Endothelial cell (in vitro differentiated cells): ENCODE measurements at places on chromosomes 12 and 14. TPM values are rescaled to one million over a fixed set of nuclear protein-coding genes. Genes with fewer than 3 reads are reported as not detected.

DNA sequence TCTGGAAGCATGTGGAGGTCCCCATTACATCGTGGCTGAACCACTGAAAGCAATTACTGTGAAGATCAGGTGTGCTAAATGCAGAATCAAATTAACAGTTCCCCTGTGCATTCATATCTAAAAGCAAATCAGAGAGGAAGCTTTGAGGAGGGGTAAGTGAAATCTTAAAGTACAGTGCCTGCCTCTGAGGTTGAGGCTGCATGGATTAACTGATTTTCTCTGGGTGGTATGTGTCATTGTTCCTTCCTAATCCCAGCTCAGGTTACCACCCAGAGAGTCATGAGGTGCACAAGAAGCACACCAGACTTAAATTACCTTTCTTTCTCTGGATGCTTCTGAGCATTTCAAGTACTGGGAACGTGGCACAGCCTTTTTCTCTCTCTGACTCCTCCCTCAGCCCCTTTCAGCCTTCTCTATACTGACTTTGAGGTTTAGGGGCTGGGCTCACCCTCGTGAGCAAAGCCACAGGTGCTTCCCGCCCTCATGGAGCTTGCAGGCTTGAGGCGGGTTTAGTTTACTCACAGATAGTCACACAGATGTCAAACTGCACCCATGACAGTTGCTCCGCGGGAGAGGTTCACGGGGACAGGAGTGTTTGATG, 237.6 kb upstream of the CRY1 start:
- DNase-seq = no peak

- no peak for DNase-seq
Observed at GRCh38 chr14:99363051-99363450, 91.1 kb upstream of the BCL11B start.

GRCh38 chr12:21502164-21502496, 541 bp downstream of the GOLT1B start:
- no peak for DNase-seq

GRCh38 chr12:59999291-59999690, 403.5 kb downstream of the SLC16A7 start:
- DNase-seq = no peak

The LUM gene
- 0.18 TPM for total RNA-seq

- no peak for DNase-seq
Observed at GRCh38 chr12:20585913-20586312, 109.2 kb upstream of the SLCO1C1 start.

The INSM2 gene
- not detected for total RNA-seq

DNA sequence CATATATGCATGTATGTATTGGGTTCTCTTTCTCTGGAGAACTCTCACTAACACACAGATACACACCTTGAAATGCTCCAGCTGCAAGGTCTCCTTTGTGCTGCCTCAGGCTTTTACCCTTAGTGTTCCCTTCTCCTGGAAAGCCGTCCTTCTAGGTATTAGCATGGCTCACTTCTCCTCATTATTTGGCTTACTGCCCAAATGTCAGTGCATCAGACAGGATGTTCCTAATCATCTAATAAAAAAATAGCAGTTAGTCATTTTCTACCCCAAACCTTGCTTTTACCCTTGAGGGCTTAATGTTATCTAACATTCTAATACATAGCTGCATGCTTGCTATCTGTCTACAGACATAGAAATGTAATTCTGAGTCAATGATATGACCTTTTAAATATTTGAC, 109.0 kb upstream of the SLC16A7 start:
- no peak for DNase-seq

The SLC17A8 gene
- total RNA-seq = not detected

The TAS2R8 gene
- total RNA-seq = 0.44 TPM

DNA sequence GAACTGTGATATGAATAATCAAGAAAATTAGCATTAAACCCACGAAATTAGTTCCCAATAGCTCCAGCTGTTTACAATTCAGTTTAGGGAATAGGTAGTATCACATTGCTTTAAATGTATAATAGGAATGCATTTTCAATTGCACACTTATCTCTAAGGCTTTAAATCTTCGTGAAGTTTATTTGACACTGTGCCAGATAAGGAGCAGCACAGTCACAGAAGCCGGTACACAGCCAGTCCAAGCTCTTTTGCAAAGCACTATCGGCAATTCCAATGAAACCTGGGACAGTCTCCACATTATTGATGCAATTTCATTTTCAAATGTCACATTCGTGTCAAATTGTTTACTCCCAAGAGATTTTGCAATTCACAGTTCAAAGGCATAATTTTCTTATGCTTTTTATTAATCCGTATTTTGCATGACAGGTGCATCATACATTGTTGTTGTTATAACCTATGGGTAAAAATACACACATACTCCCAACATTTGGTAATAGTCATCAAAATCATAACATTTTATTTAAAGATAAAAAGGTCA, 602.8 kb downstream of the RPS29 start:
- no peak for DNase-seq

GRCh38 chr14:29982171-29982570, 54.5 kb upstream of the PRKD1 start:
- DNase-seq = no peak

- no peak for DNase-seq
Observed at GRCh38 chr14:38743966-38744584, 359.0 kb downstream of the SEC23A start.

- no peak for DNase-seq
Observed at GRCh38 chr12:68832504-68832867, 24.5 kb downstream of the MDM2 start.

GRCh38 chr12:25420116-25420515, 133.0 kb downstream of the LMNTD1 start:
- no peak for DNase-seq

DNA sequence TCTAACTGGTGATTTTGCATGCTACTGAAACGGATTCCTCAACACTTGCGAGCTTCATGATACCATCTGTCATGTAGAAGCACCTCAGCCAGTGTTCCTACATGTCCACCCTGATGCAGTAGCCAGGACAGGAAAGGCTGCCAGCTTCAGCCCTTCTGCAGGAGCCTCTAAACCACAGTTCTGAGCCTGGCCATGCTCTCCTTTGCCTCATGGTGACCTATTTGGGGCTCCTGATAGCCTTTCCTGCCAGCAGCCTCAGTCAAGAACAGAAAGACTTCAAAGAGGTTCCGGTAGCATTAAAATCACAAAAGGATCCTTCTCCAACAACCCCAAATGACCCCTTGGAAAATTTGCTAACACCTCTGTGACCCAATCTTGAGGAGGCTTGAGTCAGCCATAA, 96.0 kb downstream of the CNTN1 start:
- DNase-seq = no peak

- DNase-seq = no peak
Observed at GRCh38 chr12:117339104-117339503, 22.3 kb downstream of the NOS1 start.

GRCh38 chr14:64260418-64260817, 33.8 kb downstream of the ESR2 start:
- DNase-seq = no peak

The SPPL3 gene
- total RNA-seq = 55.4 TPM

- DNase-seq = no peak
Observed at GRCh38 chr12:112122823-112123690, 2.3 kb upstream of the TRAFD1 start.

DNA sequence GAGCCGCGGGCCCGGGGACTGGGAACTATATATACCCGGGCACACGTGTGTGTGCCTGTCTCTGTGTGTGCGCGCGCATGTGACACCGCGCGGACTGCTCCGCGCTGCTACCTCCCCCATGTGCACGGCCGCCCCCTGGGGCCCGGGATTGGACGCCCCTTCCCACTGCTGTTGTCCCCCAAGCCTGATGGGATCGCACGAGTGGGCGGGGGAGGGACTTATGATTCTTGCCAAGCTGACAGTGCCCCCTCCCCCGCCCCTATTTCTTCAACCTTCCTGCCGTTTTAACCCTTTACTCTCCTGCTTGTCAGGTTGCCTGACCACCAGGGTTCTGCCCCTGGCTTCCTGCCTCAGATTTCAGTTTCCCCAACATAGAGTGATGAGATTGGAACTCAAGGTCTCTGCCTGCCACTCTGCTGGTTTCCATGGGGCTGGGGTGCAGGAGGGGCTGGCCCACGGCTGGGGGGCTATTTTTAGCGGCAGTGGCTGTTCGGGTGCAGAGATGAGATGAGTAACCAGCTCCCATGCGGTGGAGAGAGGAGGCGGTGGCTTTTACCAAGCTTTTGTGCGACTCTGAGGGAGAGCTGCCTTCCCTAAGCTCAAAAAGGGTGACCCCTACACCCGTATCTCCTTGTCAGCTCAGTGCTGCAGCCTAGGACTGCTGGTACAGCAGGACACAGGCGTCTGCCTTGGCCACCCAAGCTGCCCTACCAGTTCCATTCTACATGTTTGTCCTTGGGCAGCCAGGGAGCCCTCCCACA, at the start of gene DDN:
DDN (minus strand) TSS at position 5 of the 761 bp plus-strand sequence. CDS start 88 bp downstream, outside the sequence.
- DNase-seq = no peak
